ENCODE measurements at places on chromosomes 11 and 22.

- no peak for DNase-seq
Measured at GRCh38 chr22:35984183-35985175, 44.1 kb downstream of the RBFOX2 start.

GRCh38 chr11:10674911-10675440, 18.6 kb downstream of the IRAG1 start:
- no peak for DNase-seq

DNA sequence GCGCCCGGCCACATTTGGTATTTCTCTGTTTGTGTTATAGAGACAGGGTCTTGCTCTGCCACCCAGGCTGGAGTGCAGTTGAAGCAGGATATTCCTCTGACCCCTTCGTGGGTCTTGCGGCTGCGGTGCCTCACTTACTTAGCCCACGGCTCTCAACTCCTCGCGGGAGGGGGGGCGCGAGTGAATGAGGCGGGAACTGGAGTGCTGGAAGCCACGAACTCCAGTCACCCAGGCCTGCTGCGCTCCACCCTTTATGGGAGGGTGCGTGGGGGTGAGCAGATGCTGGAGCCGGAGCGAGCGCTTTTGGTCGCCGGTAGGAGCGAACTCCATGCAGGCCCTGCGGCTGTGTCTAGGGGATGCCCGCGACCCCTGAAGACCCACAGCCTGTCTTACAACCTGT, 1.8 kb downstream of the C11orf54 start:
- DNase-seq: no peak

- no peak for DNase-seq
Measured at GRCh38 chr22:49735901-49736421, 91.7 kb downstream of the BRD1 start.

DNA sequence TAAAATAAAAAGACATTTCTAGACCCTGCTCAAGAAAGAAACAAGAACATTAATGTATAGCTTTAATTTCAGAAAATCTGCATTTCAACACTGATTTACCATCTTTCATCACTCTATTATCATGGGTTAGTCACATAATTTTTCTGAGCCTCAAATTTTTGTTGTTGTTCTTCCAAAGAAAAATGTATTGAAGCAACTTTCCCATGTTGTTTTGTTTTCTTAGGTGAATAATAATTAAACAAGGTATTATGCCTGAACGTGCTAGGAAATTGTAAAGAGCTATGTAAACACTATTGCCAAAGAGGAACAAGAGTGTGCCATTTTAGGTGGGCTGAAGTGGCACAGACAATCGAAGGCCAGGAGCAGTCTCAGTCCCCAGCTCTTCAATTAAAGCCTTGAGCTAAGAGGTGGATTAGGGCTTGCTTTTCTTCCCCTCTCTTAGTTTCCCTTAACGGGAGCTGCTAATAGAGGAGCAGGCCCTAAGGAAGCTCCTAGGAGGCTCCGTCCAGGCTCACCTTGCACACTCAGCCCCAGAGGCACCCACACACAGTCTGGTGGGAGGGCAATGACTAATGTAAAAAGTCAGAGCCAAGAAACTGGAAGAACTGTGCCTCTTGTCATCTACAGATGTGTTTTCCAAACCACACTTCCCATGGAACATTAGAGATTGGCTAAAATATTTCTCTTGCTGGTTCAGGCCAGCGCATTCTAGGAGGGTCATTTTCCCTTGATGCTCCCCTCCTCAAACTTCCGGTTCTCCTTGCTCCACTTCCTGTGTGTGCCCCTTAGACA, 8.8 kb upstream of the UBASH3B start:
- DNase-seq: no peak

GRCh38 chr22:47209547-47210023, 447.1 kb downstream of the TBC1D22A start:
- DNase-seq: peak; percentile 8

- DNase-seq: no peak
Measured at GRCh38 chr11:1390569-1391164, 933 bp downstream of the BRSK2 start.
